AG04450 (cell line): ENCODE measurements at places on chromosomes 2 and 18.
A peak's percentile ranks its signal among the peaks of the same experiment; 100 is the strongest.

DNA sequence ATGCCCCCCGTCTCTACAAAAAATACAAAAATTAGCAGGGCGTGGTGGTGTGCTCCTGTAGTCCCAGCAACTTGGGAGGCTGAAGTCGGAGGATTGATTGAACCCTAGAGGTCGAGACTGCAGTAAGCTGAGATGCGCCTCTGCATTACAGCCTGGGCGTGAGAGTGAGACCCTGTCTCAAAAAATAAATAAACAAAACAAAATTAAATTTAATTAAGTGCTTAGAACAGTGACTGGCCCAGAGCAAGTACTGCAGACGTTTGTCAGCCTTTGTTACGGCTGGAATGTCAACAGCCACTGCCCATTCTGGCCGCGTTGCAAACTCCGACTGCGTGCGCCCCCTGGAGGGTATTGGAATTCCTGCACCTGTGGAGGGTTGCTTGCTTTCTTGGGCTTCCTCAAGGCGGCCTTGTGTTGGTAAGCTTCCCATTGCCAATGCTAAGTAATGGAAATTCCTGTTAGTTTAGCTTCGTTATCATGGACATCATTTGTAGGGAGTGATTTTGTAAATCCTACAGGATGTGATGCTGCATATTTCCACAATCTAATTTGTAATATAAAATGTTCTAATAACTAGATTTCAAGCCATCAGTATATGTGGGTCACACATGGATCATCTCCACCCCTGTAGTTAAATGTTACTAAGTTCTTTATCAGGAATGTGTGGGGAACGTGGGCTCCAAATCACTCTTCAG is 15.9 kb upstream of the ATP6V1B1 start:
- DNase-seq = peak; percentile 44

DNA sequence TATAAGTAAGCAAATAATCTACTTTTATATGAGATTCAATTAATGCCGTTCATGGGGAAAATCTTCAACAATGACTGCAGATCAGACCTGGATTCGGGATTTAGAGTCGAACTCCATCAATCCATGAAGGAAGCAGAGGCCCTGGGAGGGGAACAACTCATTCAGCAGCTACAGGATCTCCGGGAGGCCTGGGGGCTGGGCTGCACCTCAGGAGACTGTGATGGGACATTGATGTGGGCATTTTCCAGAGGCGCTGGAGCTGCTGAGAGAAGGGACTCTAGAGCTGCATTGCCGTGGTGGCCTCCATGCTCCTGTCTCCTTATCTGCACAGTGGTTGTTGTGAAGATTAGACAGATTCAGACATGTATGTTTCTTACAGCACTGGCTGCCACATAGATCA is 76.9 kb downstream of the MYT1L start:
- no peak for DNase-seq

DNA sequence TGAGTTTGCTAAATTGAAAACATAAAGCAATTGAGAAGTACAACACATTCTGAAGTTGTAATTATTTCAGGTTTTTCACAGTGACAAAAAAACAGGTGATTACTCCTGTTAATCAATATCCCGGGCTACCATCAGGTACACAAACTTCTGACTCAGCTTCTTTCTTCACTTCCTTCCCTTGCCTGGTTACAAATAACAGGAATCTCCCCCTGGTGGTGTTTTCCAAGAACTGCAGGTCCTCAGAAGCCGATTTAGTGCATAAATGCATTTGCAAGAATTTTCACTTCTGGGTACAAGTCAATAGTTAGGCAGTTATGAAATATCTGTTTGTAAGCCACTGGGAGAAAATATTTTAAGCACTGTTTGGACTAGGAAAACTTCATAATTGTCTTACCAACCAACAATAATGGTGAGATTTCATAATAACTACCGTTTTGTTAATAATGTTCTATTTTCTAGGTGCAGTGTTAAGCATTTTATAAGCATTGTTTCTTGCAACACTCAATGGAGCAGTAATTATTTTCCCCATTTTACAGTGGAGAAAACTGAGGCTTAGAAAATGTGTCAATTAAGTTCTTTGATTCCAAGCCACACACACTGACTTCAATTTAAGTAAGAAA is 12.4 kb upstream of the GMCL1 start:
- DNase-seq = peak; percentile 76

DNA sequence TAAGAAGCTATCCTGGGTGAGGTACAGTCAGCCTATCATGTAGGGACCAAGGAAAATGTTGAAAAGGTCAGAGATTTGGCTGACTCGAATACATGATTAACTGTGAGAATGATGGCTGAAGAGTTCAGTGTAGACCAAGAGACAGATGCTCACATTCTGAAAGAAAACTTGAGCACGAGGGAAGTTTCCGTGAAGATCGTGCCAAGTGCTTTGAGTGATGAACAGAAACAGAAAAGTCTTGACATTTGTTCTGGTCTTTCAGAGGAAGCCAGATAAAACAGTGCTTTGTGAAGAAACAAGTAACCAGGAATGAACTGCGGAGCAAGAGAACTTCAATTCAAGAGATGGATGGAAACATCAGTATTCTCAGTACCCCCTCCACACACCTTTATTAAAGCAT is 500.3 kb upstream of the SMIM21 start:
- no peak for DNase-seq

- no peak for DNase-seq
Observed at GRCh38 chr2:161555826-161556225, 68.4 kb upstream of the SLC4A10 start.

GRCh38 chr2:98180456-98180855 is 93.5 kb downstream of the VWA3B start:
- no peak for DNase-seq

GRCh38 chr18:57806201-57806977 is 3.3 kb upstream of the ATP8B1 start:
- no peak for DNase-seq
